Naive B cell (primary cell): ENCODE measurements at places on chromosomes 2 and 18. TPM values are rescaled to one million over a fixed set of nuclear protein-coding genes. Genes with fewer than 3 reads are reported as not detected.

DNA sequence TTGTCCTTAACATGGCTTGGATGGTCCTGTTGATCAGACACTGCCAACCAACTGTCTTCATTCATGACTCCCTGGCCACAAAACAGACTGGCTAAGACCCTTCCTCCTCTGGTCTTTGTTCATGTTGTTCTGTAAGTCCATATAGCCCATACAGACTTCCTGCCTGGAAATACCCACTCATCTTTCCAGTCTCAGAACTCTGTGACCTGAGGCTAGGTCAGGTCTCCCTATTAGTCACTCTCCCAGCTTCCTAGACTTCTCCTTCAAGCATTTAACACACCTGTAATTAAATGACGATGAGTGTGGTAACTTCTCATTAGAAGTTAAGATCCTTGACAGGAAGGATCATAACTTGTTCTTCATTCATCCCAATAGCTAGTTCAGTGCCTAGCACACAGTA lies 56.3 kb downstream of the CCDC93 start:
- DNase-seq = no peak

GRCh38 chr2:102992607-102993006 lies 230.8 kb downstream of the TMEM182 start:
- no peak for DNase-seq

GRCh38 chr2:29430382-29431112 lies 315.3 kb downstream of the CLIP4 start:
- DNase-seq = no peak

- no peak for DNase-seq
Observed at GRCh38 chr2:96663829-96664228, 21.3 kb downstream of the FER1L5 start.

GRCh38 chr2:17422061-17422460 lies 96.2 kb downstream of the RAD51AP2 start:
- DNase-seq = no peak

DNA sequence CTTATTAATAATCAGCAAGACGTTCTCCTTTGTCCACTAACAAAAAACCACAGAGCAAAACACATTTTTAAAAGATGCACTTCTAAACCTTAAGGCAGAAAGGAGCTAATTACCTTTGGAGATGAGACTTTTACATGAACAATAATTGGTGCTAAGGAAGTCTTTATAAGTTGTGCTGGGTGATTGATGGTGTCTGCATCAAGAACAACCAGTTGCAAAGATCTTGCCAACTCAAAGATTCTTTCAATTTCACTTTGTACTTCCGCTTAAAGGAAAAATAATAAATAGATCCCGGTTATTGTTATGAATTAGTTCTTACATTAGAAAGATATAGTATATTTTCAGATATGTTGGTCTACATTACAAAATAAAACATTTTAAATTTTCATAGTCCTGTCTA lies 26.9 kb upstream of the ARL5A start:
- DNase-seq = no peak

DNA sequence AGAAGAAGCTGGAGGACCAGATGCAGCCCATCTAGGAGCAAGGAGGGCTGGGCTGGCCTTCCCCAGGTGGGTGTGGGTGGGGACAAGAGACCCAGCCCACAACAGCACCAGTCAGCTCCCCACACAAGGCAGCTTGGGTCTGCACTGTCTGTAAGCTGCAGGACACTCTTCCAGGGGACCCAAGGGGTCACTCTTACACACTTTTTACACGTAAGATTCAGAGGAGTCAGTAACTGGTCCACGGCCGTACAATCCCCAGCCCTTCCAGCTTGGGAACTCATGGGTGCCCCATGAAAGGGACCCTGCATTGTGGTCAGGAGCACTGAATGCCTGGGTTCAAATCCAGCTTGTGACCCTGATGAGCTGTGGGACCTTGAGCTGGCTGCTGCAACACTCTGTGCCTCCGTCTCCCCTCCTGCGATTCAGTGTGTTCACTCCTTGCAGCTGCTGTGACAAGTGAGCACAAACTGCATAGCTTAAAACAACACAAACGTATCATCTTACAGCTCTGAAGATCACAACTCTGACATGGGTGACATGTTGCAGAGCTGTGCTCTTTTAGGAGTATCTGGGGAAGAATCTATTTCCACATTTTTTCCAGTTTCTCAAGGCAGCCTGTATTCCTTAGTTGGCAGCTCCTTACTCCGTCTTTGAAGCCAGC lies 11.1 kb upstream of the SLC66A3 start:
- DNase-seq = no peak

Gene SLC9A4
- polyA plus RNA-seq = not detected

Gene ACTR2
- 385 TPM for polyA plus RNA-seq

Gene MBP
- polyA plus RNA-seq = 56.0 TPM

- DNase-seq = no peak
Observed at GRCh38 chr18:13246121-13246520, 27.6 kb downstream of the LDLRAD4 start.

DNA sequence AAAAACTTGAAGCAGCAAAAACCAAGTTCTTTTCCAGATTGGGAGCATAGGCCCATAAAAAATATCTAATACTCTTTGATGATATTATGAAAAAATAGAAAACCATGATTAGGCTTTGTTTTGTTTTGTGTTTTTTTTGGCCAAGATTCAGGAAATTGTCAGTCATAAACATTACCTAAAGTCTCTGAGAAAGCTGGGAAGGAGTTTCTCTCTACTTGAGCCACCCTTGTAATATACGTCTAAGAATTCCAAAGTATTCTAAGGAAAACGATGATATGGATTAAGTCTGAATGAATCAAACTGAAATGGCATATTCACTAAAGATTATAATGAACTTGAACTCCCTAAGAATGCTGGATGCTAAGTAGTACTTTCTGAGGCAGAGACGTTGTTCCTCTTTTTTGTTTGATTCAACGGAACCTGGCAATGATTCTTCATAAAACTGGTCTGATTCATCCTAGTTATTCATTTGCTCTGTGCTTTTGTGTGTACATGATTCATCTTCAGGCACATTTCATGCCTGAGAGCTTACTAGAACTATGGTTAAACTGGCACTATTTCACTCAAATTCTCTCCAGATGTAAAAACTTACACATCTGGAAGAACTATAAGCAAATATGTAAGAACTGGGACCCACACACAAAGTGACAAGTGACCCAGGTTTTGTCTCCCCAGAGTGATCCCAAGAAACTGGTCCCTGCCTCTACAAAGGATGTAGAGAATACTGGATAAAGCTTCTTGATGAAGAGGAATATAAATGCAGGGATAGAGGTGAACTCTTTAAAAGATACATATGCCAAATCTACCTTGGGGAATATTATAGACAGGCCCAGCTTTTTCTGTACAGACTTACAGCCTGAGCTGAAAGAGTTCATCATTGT lies 159.7 kb downstream of the DOCK10 start:
- DNase-seq = no peak

Gene RASGRP3
- 81.7 TPM for polyA plus RNA-seq

Gene UGT1A3
- not detected for polyA plus RNA-seq
